ENCODE measurements at places on chromosomes 1 and 21.

DNA sequence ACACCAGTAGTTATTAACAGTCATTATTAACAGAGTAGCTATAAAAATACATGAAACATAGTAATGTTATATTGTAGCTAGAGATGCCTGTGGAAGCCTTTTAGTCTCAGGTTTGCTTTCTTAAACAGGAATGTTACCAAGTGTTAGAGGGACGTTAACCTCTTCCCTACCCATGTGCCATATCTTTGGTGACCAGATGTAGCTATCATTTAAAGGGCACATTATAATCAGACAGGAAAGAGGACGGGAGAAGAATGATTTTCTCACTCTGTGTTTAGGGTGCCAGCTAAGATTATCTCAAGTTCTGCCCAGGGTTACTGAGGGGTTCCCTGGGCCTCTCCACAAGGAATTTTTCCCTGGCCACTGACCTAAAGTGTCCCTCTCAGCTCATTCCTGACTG lies 20.9 kb upstream of the UBL4B start:
- no peak for DNase-seq

DNA sequence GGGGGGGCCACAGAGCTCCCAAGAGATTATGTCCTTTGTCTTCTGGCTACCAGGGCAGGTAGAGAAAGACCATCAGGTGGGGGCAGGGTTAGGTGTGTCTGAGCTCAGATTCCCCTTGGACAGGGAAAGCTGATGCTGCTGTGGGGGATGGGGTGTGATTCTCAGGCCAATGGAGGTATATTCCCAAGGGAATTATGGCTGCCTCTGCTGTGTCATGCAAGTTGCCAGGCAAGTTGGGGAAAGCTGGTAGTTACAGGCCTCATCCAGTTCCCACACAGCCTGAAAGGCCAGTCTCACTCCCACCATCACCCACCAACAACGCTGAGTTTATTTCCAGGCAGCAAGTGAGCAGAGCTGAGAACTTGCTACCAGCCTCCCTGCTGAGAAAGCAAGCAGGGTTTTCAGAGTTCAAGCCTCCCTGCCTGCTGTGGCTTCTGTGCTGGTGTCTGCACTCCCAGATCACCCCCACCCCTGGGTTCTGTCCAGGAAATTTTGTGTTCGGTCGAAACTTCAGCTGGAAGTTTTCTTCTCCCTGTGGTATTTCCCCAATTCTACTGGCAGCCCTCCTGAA lies 21.3 kb downstream of the IFI16 start:
- no peak for DNase-seq

- DNase-seq = no peak
Observed at GRCh38 chr21:28089599-28090441, 902.9 kb downstream of the LTN1 start.

GRCh38 chr1:246108278-246108925 lies 398.7 kb downstream of the SMYD3 start:
- DNase-seq = no peak

DNA sequence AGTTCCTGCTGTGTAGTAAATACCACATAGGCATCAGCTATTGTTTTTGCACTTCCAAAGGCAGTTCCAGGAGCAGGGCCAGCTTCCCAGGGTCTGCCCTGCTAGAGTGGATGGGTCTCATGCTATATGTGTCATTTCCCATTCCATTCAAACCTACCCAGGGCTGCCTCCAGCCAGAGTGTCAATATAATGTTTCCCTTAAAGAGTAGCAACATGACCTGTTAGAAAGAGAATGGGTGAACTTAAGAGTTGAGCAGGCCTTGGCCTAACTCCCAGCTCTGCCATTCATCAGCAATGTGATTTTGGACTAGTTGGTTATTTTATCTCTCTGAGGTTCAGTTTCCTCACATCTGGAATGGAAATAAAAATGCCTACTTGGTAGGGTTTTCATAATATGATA lies 44.9 kb downstream of the RAB3B start:
- no peak for DNase-seq

- DNase-seq = no peak
Observed at GRCh38 chr1:112002514-112002913, 13.0 kb upstream of the KCND3 start.

DNA sequence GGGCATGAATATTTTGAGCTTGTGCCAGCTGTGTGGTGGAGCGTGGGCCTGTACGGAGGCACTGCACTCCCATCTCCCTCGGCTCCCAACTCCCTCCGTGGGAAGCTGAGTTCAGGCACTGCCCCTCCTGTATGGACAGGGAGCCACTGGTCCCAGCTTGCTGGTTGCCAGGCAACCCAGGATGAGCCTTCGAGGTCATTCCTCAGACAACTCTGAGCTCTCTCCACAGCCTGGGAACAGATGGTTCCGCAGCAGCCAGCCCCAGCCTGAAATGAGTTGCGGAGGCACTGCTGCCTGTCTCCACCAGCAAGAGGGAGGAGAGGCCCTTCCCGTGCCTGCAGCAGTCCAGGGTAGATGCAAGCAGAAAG lies 58.4 kb upstream of the TENT5B start:
- DNase-seq = no peak

DNA sequence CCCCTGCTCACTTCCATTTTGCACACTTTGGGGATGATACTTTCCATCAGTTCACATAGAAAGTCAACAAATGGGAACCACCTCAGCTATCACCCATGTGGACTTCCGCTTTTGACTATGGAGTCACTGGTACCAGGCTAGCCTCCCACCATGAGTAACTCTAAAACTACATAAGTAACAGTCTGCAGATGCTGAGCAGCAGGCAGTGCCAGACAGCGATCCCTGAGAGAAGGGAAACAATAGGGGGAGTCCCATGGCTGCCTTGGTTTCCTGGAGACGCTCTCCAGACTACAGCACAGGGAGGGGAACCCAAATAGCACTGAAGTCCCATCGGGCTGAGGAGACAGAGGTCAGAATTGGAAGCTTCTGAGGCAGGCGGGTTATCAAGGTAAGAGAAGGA lies 2.8 kb upstream of the TFF2 start:
- DNase-seq = no peak

- DNase-seq = no peak
Observed at GRCh38 chr21:38042246-38042645, 126.0 kb upstream of the KCNJ6 start.

- peak; percentile 58 for DNase-seq
Observed at GRCh38 chr1:211476200-211476849, 15.6 kb downstream of the RD3 start.

GRCh38 chr1:228510101-228510802 lies 23.1 kb downstream of the RNF187 start:
- DNase-seq = no peak

- DNase-seq = peak; percentile 78
Observed at GRCh38 chr1:1157426-1157913, 16.2 kb upstream of the TTLL10 start.

DNA sequence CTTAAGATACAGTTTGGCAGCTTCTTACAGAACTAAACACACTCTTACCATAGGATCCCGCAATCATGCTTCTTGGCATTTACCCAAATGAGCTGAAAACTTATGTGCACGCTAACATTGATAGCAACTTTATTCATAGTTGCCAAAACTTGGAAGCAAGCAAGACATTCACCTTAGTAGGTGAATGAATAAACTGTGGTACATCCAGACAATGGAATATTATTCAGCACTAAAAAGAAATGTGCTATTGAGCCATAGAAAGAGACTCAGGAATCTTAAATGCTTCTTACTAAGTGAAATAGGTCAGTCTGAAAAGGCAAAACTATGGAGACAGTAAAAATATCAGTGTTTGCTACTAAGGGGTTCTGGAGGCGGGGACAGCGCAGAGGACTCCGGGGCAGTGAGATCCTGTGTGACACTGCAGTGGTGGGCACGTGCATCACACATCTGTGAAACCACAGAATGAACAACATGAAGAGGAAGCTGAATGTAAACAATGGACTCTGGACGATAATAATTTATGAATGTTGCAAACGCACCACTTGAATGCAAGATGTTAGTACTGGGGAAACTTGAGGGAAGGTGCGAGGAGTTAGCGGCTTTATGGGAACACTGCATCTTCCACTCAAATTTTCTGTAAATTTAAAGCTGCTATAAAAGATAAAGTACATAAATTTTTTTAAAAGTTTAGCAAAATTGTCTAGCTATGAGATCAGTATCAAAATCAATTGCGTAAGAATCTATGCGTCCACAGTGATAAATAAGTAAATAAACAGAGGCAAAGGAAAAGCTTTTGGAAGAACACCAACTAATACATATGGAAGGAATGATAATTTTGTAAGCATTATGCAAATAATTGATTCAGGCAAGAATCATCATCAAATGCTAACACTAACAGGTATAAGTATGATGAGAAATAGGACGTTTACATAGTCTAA lies 15.4 kb upstream of the SPATC1L start:
- DNase-seq = no peak

GRCh38 chr1:236685917-236686814 lies at the start of gene ACTN2:
Gene ACTN2, plus strand, starts transcription at chr1:236686499. Its CDS starts 175 bp downstream, at chr1:236686674.
- peak; percentile 53 for DNase-seq

DNA sequence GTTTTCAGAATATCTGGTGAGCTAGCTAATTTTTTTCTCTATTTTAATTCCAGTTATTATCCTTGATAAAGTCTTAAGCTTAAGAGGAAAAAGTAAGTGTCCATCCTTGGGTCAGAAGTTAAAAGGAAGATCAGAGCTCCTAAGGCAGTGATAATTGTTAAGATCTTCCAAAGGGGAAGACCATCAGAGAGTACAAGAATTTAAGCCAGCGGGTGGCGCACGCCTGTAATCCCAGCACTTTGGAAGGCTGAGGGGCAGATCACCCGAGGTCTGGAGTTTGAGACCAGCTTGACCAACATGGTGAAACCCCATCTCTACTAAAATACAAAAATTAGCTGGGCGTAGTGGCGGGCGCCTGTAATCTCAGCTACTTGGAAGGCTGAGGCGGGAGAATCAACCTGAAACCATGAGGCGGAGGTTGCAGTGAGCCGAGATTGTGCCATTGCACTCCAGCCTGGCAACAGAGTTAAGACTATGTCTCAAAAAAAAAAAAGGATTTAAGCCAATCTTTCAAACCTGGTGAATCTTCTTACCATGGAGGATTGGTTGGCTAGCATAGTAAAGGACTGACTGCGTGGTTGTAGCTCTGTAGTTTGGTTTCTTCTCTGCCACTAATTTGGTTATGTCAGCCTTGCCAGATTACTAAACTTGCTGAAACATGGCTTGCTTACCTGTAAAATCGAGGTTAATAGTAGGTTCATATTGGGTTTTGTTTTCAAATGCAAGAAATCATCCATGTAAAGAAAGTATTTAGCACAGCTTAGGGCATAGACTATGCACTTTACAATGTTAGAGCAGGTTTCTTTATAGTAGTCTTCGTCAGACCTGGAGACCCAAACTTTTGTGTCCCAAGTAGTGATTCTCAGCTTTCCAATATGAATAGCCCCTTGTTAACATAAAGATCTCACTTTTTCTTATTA lies 15.9 kb downstream of the AKIRIN1 start:
- DNase-seq = no peak

GRCh38 chr1:6776895-6777294 lies 8.4 kb upstream of the CAMTA1 start:
- DNase-seq = no peak

DNA sequence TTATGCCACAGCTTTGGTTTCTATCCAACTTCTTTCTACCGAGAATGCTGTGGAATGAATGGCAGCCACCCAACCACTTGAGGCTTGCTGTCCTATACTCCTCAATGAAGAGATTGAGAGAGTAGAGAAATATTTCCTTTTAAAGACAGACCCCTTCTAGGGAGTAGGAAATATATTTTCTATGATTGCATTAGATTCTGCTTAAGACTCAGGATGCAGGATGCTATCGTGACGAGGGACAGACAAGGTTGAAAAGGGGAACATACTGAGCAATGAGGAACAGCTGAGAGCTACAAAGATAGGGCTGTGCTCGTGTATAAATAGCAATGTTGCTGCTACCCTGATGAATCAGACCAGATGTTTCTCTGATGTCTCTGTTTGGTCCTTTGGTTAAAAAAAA lies 7.1 kb upstream of the RASAL2 start:
- no peak for DNase-seq

DNA sequence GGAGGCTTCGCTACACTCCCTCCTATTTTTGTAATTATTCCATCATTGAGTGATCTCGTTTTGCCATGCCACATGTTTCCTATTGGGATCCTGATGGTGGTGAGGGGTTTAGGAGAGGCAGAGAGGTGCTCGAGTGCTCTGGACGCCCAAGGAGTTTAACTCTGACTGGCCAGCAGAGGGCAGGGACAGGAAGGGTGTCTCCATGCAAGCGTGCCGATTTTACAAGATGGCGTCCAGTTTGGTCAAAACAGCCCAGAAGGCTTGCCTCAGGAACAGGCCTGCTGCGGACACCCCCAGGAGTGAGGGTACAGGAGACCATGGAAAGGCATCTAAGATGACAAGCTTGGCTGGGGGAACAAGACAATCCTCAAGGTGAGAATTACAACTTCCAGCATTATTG lies 33.8 kb upstream of the KCNE2 start:
- DNase-seq = no peak

GRCh38 chr1:43530483-43531106 lies at the start of gene PTPRF:
Gene PTPRF, plus strand, starts transcription at chr1:43530883. Its CDS starts 14,193 bp downstream, at chr1:43545076.
- DNase-seq = peak; percentile 16

DNA sequence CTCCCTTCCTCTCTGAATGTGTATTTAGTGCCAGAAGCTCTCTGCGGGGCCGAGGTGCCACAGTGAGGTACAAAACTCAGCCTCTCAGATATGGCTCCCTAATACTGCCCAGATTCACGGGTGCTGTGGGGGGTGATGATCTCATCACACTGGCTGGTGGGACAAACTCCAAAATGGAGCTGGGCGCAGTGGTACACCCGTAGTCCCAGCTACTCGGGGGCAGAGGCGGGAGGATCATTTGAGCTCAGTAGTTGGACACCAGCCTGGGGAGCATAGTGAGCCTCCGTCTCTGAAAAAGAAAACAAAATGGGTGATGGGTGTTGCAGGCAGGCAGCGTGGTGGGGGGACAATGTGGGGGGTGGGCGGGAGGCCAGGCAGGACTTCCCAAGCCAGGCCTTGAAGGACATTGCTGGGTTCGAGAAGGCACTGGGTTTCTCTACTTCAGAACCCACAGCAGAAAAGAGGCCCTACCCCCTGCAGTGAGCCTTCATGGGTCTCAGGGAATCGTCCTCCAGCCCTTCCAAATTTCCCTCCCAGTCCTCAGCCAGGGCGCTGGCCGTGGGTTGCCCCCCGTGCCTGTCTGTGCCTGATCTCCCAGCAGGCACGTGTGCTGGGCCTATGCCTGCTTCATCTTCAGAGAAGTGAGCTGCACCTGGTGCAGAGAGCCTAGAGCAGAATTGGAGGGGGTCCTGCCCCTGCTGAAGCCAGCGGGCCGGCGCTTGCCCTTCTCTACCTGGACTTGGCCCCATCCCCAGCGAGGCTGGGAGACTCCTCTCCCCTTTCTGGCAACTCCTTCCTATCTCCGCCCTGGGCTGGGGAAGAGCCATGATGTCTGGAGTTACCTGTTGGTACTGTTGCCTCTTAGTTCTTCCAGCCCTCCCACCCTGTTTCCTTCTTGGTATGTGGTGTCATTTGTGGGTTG lies 14.0 kb downstream of the H6PD start:
- no peak for DNase-seq

Data from CD8-positive, alpha-beta memory T cell (primary cell).